Prostate gland (tissue), 2 donors: ENCODE measurements at places on chromosomes 6 and 20.

- no peak for DNase-seq
- H3K36me3 ChIP-seq, result no peaks in the 10 kb centered on the region
- H3K4me3 ChIP-seq, result no peak overlapping the region
- H3K27ac ChIP-seq, result no peak overlapping the region
Measured at GRCh38 chr20:51365670-51366069, 176.8 kb downstream of the NFATC2 start.

DNA sequence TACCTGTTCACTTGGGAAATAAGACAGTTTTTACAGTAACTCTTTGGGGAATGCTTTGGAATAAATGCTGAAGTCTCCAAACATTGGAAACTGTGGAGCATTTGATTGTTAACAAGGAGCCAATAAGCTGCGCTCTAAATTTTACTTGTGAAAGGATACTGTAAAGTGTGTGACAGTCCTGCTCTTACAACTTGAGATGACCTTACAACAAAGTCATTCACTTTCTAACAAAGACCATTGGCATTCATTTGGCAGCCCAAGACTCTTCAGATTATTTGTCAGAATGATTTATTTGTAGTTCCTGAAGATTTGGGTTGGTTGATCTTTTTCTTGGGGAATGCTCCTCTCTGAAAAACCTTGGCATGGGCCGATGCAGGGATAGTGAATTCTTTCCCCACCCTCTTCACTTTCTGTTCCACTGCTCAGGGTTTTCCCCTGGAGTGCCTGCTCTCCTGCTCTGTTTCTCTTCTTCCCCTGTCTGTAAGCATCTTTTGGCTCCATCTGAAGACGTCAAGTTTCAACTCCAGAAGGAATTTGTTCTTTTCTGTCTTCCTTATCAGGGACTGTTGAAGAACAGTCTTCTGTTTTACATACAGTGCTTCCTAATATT, 116.4 kb downstream of the AKAP7 start:
- H3K4me1 ChIP-seq, result no peaks in the 10 kb centered on the region
- H3K27me3 ChIP-seq, result no peaks in the 10 kb centered on the region
- peak overlapping the region; percentile 29 for H3K4me3 ChIP-seq
- H3K36me3 ChIP-seq, result no peaks in the 10 kb centered on the region
- H3K27ac ChIP-seq, result no peak overlapping the region
- DNase-seq, result no peak

- no peaks in the 10 kb centered on the region for H3K27me3 ChIP-seq
- no peaks in the 10 kb centered on the region for H3K4me1 ChIP-seq
- no peak overlapping the region for H3K27ac ChIP-seq
- DNase-seq, result no peak
Measured at GRCh38 chr20:57883761-57884160, 173.9 kb upstream of the PMEPA1 start.

GRCh38 chr6:5094327-5094726, 9.2 kb downstream of the PPP1R3G start:
- no peaks in the 10 kb centered on the region for H3K36me3 ChIP-seq
- no peaks in the 10 kb centered on the region for H3K27me3 ChIP-seq
- H3K27ac ChIP-seq, result no peak overlapping the region

GRCh38 chr6:71513036-71513435, 224.4 kb downstream of the OGFRL1 start:
- no peaks in the 10 kb centered on the region for H3K4me1 ChIP-seq
- H3K4me3 ChIP-seq, result no peak overlapping the region
- no peak for DNase-seq
- H3K27me3 ChIP-seq, result no peaks in the 10 kb centered on the region

GRCh38 chr20:24506146-24506545, 36.7 kb downstream of the SYNDIG1 start:
- no peaks in the 10 kb centered on the region for H3K36me3 ChIP-seq
- DNase-seq, result no peak
- no peaks in the 10 kb centered on the region for H3K4me1 ChIP-seq
- no peak overlapping the region for H3K27ac ChIP-seq
- H3K27me3 ChIP-seq, result no peaks in the 10 kb centered on the region
- no peak overlapping the region for H3K4me3 ChIP-seq

- DNase-seq, result no peak
- H3K4me3 ChIP-seq, result no peak overlapping the region
- H3K4me1 ChIP-seq, result no peaks in the 10 kb centered on the region
- H3K27ac ChIP-seq, result no peak overlapping the region
- no peaks in the 10 kb centered on the region for H3K27me3 ChIP-seq
- no peaks in the 10 kb centered on the region for H3K36me3 ChIP-seq
Measured at GRCh38 chr20:4256874-4257273, 241.5 kb upstream of the RNF24 start.

DNA sequence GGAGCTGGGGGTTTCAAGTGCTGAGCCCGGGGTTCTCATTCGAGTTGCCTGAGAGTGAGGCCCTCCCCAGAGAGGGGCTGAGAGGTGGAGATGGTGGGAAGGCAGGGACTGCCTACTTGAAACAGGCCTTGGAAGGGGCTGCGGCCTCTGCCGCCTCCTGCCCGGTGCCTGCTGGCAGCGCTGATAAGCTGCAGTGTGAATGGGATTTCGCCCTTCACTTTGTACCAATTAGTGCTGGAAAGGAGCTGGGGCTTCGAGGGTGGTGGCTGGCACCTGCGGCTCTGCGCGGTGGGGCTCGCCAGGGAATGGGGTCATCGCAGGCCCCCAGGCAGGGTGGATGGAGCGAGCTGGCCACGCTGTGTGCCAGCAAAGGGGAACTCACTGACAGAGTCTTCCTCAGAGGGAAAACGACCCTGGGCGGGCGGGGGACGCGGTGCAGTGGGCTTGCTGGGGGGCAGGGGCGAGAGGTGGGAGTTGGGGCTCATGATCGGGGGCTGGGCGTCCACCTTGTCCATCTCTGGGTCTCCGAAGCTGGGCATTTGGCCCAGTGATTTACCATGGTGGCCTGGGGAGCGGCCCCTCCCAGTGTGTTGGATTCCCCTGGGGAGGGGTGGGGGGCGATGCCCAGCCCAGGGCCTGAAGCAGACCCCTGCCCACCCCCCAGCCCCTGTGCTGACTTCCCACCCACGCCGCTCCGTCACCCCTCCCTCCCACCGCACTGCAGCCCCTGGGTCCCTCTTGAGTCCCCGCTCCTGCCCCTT, 22.9 kb downstream of the COL20A1 start:
- no peaks in the 10 kb centered on the region for H3K36me3 ChIP-seq
- no peak overlapping the region for H3K4me3 ChIP-seq
- H3K27me3 ChIP-seq, result no peaks in the 10 kb centered on the region
- H3K27ac ChIP-seq, result no peak overlapping the region

- no peak overlapping the region for H3K4me3 ChIP-seq
- no peak overlapping the region for H3K27ac ChIP-seq
- no peak for DNase-seq
Measured at GRCh38 chr20:35187584-35188190, 15.8 kb downstream of the PROCR start.

- H3K27me3 ChIP-seq, result no peaks in the 10 kb centered on the region
- H3K27ac ChIP-seq, result peak overlapping the region; percentile 79
- no peaks in the 10 kb centered on the region for H3K36me3 ChIP-seq
- peak overlapping the region; percentile 71 for H3K4me3 ChIP-seq
- no peak for DNase-seq
- no peaks in the 10 kb centered on the region for H3K4me1 ChIP-seq
Measured at GRCh38 chr20:32742322-32743236, 688 bp downstream of the COMMD7 start.

GRCh38 chr6:45900808-45901752, 114.6 kb downstream of the CLIC5 start:
- no peak for DNase-seq
- no peaks in the 10 kb centered on the region for H3K27me3 ChIP-seq
- H3K36me3 ChIP-seq, result no peaks in the 10 kb centered on the region
- H3K27ac ChIP-seq, result no peak overlapping the region
- H3K4me3 ChIP-seq, result no peak overlapping the region
- H3K4me1 ChIP-seq, result no peaks in the 10 kb centered on the region

- H3K27me3 ChIP-seq, result no peaks in the 10 kb centered on the region
- no peak overlapping the region for H3K4me3 ChIP-seq
- no peak for DNase-seq
- no peak overlapping the region for H3K27ac ChIP-seq
- H3K4me1 ChIP-seq, result no peaks in the 10 kb centered on the region
Measured at GRCh38 chr20:64112691-64113443, 5.5 kb upstream of the NPBWR2 start.

- no peak overlapping the region for H3K4me3 ChIP-seq
- DNase-seq, result no peak
- H3K27me3 ChIP-seq, result no peaks in the 10 kb centered on the region
- no peaks in the 10 kb centered on the region for H3K36me3 ChIP-seq
Measured at GRCh38 chr6:122116835-122117627, 282.4 kb upstream of the HSF2 start.

DNA sequence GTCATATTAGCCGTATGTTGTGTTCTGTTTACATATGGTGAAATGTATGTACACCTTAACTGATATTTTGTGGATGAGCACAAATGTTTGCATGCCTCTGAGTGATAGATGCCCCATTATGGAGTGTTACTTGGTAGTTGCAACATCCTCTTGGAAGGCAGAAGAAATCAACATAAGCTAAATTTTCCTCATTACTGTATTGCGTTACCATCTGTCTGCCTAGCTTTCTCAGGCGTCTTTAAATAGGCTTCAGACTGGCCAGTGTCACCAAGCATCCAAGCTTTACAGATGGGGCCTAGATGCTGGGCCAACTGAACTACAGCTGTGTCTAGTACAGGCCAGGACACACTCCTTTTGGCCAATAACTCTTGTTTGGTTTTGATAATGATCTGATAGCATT, 250.6 kb downstream of the SAMD5 start:
- H3K4me3 ChIP-seq, result no peak overlapping the region
- no peak overlapping the region for H3K27ac ChIP-seq
- no peaks in the 10 kb centered on the region for H3K27me3 ChIP-seq

DNA sequence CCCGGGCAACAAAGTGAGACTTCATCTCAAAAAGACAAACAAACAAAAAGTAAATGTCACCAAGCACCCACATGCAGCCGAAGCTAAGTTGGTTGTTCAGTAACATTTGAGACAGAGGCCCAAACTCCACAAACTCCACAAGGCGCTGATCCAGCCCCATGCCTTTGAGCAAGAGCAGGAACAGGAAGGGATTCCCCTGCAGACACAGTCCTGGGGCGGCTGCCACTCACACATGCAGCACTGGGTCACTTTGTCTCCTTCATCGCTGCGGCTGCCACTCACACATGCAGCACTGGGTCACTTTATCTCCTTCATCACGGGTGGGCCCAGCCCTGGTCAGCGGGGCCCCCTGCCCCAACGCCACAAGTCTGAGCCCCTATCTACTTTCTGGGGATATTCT, 246.9 kb upstream of the RREB1 start:
- H3K4me1 ChIP-seq, result no peaks in the 10 kb centered on the region
- no peaks in the 10 kb centered on the region for H3K36me3 ChIP-seq
- no peak overlapping the region for H3K4me3 ChIP-seq
- H3K27me3 ChIP-seq, result no peaks in the 10 kb centered on the region

GRCh38 chr20:53370345-53370961, 223.2 kb downstream of the ZNF217 start:
- H3K36me3 ChIP-seq, result no peaks in the 10 kb centered on the region
- peaks cover 2% of the 10 kb centered on the region for H3K4me1 ChIP-seq

DNA sequence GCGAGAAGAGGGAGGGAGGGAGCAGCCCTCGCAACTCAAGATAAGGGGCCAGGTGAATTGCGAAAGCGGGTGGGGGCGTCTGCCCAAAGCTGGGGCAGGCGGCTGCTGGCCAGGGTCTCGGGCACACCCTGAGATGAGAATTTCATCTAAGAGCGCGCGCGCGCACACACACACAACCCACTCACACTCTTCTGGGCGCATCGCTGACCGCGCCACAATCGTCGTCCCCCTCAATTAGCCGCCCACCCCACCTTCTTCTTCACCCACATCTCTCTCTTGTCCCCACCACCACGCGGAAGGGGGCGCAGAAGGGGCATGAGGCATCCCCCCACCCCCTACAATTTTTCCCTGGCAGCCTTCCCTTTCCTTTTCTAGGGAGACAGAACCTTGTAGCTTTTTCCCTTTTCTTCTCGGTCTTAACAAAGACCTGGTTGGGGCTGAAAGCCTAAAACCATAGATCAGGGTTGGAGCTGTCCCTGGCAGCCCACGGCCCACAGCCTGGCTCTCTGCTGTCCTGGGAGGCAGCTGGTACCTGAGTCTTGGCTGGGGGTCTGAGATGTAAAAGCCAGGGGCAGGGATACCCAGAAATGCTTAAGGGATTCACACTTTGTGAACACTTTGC, 737 bp upstream of the PTPRT start:
- no peaks in the 10 kb centered on the region for H3K4me1 ChIP-seq
- H3K27ac ChIP-seq, result no peak overlapping the region
- DNase-seq, result no peak
- no peaks in the 10 kb centered on the region for H3K36me3 ChIP-seq
- H3K4me3 ChIP-seq, result no peak overlapping the region

DNA sequence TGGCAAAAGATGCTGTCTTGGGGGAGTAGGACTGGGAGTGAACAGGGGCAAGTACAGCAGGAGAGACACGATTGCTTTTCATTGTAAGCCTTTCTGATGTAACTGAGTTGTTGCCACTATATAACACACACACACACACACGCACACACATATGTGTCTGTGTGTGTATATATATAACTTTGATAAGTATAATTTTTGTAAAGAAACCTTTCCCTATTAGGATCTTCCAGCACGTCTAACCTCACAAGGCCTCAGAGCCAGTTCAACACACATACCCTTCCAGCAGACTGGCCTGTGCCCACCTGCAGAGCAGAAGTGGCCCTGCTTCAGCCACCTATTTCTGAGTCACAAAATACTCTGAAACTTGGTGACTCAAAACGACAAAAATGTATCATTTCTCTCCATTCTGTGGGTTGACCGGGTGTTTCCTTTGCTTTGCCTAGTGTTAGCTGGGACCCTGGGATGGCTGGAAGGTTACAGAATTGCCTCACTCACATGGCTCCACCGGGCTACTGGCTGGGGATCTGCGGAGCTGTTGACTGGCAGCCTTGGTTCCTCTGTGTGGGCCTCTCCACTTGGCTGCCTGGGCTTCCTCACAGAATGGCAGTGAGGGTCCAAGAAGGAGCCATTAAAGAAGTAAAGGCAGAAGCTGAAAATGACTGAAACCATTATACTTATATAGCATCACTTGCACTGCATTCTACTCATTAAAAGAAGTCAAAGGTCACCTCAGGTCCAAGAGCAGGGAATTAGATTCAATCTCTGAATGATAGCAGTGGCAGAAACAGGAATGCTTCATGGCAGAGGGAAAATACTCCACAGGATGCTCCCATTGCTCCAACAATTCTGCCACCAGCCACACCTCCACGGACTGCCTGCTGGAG, 126.4 kb downstream of the BANF2 start:
- H3K4me3 ChIP-seq, result no peak overlapping the region
- H3K27ac ChIP-seq, result no peak overlapping the region
- DNase-seq, result no peak
- no peaks in the 10 kb centered on the region for H3K36me3 ChIP-seq

GRCh38 chr6:156787569-156788492, 10.7 kb downstream of the ARID1B start:
- no peaks in the 10 kb centered on the region for H3K36me3 ChIP-seq
- H3K4me1 ChIP-seq, result peaks cover 7% of the 10 kb centered on the region
- H3K4me3 ChIP-seq, result no peak overlapping the region
- DNase-seq, result no peak
- no peak overlapping the region for H3K27ac ChIP-seq

GRCh38 chr6:88535306-88535705, 369.2 kb upstream of the CNR1 start:
- no peaks in the 10 kb centered on the region for H3K27me3 ChIP-seq
- DNase-seq, result no peak
- H3K27ac ChIP-seq, result no peak overlapping the region
- H3K4me1 ChIP-seq, result no peaks in the 10 kb centered on the region
- H3K36me3 ChIP-seq, result no peaks in the 10 kb centered on the region
